ENCODE measurements at places on chromosomes 11 and 22.

DNA sequence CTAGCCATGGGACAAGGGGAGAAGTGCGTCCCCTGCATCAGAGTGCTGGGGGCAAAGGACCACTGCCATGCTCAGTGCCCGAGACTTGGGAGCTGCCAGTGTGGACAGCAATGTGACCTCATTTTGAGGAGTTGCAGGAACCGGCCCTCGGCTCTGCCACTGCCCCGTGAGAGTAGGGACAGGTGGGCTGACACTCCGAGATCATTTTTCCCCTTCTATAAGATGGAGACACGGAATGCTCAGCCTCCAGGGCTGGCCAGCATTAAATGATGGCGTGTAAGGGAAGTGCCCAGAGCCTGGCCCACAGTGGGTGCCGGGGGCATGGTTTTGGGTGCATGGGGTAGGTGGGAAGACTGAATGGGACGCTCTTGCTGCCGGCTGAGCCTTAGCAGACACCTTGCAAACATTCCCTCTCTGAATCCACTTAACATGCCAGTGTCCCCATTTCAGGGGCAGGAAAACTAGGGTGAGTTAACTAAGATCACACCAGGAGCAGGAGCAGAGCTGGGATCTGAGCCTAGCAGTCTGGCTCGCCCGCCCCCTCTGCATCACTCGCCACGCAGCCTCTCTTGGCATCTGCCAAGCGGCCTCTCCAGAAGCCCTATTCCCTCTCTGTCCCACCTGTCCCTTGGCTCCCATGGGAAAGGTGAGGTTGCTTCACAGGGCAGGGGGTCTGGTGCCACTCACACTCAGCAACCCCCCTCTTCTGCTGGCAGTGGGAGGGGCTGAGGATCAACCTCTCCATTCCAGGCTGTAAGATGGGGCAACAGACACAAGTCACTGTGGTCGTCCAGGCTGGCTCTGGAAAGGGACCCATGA is 13.6 kb downstream of the NPTXR start:
- DNase-seq: no peak

DNA sequence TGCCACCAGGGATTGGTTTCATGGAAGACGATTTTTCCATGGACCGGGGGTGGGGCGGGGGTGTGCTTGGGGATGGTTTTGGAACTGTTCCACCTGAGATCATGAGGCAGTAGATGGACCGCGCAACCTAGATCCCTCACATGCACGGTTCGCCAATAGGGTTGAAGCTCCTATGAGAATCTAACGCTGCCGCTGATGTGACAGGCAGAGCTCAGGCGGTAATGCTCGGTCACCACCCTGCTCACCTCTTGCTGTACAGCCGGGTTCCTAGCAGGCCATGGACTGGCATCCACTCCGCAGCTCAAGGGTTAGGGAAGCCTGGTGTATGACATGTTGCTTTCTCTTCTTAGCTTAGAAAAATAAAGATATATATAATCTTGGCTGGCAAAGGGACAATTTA is 22.0 kb downstream of the RBX1 start:
- no peak for DNase-seq

DNA sequence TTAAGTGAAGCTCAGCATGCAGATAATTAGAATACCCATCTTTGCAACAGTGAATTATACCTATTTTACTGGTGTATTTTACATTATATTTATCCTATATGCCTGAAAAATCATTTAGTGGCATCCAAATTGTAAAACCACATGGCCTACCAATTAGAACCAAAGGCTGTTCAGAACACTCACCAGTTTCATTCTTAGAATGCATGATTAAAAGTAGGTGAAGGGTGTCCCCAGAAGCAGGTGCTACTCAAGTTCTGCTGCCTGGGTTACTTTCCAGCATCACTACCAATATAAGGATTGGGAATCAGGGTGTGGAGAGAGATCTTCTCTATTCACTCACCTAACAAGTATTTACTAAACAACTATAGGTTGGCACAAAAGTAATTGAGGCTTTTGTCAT is 103.3 kb downstream of the SGSM3 start:
- DNase-seq: no peak

DNA sequence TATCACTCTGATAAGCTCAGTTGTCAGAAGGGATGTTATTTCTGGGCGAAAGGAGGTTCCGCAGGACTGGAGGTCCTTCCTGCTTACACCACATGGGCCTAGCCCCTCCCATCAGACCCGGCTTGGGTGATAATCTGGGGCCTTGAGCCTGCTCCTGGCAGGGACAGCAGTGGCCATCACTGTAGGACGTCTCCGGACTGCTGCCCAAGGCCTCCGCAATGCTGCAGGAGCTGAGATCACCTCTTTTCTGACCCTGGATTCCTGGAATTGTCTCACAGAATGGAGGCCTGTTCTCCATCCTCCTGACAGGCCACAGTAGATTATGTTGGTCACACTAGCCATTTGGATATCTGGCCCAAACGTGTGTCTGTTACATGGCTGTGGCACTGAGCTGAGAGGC is 9.2 kb upstream of the BIK start:
- DNase-seq: no peak

- DNase-seq: no peak
Measured at GRCh38 chr11:115580927-115581680, 76.9 kb upstream of the CADM1 start.

- no peak for DNase-seq
Measured at GRCh38 chr22:46796566-46797195, 34.2 kb downstream of the TBC1D22A start.

DNA sequence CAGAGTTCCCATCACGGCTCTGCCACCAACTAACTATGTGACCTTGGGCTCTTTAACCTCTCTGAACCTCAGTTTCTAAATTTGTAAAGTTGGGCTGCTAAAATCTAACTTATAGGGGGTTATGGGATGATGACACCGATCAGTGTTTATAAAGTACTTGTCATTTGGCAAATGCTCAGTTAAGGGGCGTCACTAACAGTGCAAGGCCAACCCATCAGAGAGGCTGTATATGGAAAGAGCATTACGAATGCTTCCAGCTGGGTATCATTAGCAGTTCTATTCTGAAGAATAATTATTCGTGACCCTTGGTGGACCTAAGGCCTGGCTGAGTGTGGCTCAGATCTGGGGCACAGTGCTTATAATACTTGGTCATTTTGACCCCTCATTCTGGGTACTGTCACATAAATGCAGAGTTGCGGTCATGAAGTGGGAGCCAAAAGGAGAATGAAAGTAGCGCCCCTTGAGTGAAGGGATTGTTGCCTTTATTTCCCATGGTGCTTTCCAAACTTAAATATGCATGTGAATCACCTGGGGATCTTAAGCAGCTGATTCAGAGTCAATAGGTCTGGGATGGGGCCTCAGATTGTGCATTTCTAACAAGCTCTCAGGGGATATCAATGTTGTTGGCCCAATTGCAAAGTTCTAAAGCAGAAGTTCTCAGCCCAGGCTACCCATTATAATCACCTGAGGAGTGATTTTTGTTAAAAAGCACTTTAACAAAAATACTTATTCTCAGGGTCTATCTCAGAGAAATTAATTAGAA is 115.8 kb downstream of the CSNK2A3 start:
- no peak for DNase-seq

- no peak for DNase-seq
Measured at GRCh38 chr22:46381142-46381541, 45.6 kb downstream of the TRMU start.

- DNase-seq: no peak
Measured at GRCh38 chr11:36455658-36456111, 54.4 kb downstream of the TRAF6 start.

- no peak for DNase-seq
Measured at GRCh38 chr11:30550022-30550542, 36.1 kb downstream of the MPPED2 start.

- no peak for DNase-seq
Measured at GRCh38 chr11:121814962-121815361, 301.1 kb downstream of the BLID start.

- DNase-seq: no peak
Measured at GRCh38 chr11:94658386-94658785, 91.2 kb downstream of the PIWIL4 start.

- no peak for DNase-seq
Measured at GRCh38 chr11:65491163-65491465, 7.7 kb upstream of the MALAT1 start.

DNA sequence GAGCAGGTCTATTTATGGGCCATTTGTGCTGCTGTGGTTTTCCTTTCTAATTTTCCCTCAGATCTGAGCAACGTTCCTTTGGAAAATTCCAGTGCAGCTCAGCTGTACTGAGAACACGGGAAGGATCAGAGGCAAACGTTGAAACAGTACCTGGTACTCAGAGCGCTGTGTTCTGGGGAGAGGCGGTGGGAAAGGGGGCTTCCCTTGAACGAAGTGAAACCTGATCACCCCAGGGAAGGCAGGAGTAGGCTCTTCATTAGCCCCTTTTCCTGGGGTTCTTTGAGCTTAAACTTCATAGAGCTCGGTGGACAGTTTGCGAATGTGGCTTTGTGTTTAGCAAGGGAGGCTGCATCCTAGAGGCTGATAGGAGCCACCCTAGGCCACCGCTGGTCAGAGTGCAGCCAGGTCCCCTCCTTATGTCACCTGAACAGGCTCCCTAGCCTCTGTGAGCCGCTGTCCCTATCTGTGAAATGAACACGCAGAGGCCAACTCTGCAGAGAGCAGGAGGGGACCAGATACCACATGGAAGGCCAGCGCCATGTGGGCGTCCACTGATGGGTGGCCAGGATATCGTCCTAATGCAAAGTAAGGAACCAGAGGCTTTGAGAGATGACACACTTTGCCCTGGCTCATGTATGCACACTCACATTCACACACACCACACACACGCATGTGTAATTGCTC is 1464.8 kb downstream of the BRD1 start:
- DNase-seq: no peak

DNA sequence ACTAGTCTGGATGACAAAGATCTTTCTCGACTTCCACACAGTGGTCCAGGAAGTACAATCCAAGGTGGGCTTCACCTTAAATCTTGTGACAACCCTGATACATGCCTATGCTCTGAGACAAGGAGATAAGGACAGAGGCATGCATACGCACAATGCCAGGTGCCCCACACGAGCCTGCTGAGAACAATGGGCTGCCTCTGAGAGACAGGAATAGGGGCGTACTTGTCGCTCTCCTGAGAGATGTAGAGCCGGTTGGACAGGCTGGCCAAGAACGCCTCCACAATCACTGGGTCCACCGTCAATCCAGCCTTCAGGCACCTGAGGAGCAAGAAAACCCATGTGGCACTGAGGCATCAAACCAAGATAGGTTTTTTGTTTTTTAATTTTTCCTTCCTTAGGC is 25.5 kb downstream of the SERPIND1 start:
- no peak for DNase-seq

- DNase-seq: no peak
Measured at GRCh38 chr11:102197670-102198139, 87.5 kb downstream of the YAP1 start.

DNA sequence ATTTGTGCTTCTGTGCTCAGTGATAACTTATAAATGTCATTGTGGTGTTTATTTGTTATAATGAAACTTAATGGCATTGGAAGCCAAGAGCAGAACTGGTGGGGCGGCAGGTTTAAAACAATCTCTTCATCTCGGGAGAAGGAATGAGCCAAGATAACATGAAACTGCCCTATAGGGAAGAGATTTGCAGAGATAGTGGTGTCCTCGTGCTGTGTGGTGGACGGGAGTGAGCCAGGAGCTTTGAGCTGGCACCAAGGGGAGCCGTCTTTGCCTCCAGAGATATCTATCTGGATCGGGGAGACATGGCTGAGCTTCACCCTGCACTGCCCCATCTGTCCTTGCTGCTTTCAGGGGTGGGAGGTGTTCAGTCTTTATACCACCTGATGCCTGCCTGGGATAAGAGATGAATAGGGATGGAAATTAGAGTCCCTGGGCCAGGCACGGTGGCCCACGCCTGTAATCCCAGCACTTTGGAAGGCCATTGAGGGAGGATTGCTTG is 189.6 kb downstream of the ST3GAL4 start:
- no peak for DNase-seq

GRCh38 chr11:69880826-69881445 is 61.7 kb upstream of the FGF3 start:
- DNase-seq: no peak

- no peak for DNase-seq
Measured at GRCh38 chr11:71489311-71490043, 36.5 kb downstream of the NADSYN1 start.

DNA sequence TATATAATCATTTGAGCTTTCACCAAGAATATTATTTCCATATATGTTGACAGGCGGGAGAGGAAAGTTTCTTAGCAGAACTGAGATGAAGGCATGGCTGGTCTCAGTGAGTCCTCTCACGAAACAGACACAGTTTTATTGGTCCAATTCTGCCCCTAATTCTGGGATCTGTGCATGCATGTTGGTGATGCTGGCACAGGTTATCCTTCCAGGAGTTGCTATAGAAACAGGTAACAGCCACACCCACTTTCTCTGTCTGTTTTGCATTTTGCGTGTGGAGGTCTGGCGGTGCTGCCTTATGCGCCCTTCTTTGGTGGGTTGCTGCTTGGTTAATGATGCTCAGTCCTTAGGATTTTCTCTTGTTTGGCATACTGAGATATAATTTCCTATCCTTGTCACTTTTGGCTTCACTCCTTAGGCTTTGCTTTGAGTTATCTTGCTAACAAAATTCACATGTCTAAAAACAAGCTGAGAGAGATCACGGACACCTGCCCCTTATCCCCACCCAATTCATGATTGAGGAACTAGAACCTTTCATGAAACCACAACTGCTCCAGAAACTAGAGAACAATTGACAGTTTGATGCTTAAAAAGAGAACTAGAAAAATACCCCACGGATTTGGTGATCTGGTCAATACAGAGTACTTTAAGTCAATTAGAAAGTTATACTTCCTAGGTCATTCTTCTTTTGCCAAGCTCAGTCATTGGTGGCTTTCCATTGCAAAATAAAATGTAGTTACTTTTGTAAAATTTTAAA is 189.3 kb downstream of the FAT3 start:
- DNase-seq: no peak

DNA sequence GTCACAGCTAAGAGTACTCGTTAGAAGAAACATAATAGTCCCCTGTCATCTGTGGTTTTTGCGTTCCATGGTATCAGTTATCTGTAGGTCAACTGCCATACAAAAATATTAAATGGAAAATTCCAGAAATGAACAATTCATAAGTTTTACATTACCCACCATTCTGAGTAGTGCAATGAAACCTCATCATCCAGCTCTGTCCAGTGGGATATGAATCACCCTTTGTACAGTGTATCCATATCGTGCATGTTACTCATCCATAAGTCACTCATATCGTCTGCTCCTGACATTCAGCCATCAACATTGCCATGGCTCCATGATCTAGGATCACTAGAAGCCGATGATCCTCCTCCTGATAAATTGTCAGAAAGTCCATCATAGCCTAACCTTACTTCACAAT is 174.9 kb upstream of the C11orf87 start:
- no peak for DNase-seq
